ENCODE measurements at places on chromosomes 6 and 20.

DNA sequence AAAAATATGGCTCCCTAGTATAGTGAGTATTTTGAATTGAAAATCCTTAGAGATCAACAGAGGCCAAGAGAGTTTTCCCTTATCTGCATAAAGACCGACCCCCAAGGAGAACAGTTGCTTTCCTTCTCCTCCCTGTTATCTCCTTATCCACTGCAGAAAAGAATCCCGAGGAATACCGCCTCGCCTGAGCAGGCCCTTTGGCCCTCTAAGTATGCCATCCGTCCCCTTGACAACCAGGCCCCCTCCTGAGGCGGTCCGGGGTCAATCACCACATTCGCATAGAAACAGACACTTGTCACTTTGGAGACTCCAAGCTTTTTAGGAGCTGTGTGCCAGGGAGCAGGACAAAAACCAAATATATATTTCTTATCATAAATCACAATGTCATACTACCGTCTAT, 15.9 kb upstream of the GGTLC1 start:
- no peak for DNase-seq

DNA sequence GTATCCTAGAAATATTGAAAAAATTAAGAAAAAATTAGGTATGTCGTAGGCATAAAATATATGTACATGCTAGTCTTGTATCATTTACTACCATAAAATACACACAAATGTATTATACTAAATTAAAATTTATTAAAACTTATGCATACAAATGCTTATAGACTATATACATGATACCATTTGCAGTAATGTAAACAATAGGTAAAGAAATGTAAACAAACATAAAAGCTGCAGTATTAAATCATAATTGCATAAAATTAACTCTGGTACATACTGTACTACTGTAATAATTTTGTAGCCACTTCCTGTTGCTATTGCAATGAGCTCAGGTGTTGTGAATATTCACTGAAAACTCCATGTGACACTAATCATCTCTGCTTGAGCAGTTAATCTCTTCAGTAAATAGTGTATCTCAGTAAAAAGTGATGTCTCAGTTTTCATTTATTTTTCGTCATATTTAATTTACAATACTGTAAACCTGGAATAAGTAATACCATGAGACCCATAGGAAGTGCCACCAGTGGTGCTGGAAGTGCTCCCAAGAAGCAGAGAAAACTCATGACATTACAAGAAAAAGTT, 29.3 kb downstream of the RALGAPB start:
- DNase-seq = no peak

DNA sequence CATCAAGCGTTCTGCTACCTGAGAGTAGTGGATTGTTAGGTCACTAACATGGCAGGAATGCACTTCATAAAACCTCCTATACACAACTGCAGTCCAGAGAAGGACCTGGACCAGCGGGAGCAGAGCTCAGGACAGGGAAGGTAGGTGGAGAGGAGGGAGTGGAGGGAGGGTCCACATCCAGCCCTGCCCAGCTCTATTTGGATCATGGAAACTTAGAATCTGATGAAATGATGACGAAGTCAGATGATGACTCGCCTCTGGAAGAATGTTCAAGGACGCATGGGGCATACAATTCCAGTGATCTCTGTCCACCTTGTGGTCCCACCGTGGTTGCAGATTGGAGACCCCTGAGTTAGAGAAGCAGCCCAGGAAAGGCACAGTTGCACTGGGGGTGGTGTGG, 68.8 kb downstream of the CLIC5 start:
- no peak for DNase-seq

DNA sequence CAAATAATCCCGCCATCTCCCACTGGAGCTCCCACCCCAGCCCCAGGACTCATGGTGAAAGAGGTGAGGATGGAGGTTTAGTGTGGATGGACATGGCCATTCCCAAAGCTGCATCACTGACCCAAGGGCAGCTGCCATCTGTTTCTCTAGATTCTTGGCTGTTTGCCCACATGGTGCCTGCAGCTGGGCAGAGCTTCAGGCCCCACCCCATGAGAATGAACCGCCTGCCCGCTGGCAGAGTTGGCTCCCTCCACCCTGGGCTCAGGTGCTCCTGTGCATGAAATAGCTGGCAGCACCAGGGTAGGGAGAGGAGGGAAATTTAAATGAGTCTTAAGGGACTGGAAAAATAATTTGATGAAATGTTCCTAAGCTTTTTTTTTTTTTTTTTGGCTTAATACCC, 17.4 kb downstream of the SCML4 start:
- no peak for DNase-seq

- DNase-seq = no peak
Observed at GRCh38 chr6:47174502-47175023, 132.4 kb upstream of the ADGRF1 start.

DNA sequence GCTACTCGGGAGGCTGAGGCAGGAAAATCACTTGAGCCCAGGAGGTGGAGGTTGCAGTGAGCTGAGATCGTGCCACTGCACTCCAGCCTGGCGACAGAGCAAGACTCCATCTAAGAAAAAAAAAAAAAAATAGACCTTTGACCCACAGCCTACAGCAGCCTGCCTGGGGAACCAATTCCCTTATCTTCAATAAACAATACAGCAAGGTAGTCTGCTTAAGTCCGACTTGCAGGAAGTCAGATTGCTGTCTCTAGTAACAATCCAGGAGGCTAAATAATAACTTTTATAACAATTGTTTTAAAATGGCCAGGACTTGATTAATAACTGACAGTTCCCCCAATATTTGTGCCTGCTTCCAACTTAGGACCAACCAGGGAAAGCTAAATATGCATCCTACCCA, 13.3 kb upstream of the HLA-DRA start:
- DNase-seq = no peak

- no peak for DNase-seq
Observed at GRCh38 chr6:70725817-70726415, 58.2 kb downstream of the SMAP1 start.

GRCh38 chr6:26268659-26269402, 96.2 kb upstream of the BTN3A2 start:
- DNase-seq = no peak

DNA sequence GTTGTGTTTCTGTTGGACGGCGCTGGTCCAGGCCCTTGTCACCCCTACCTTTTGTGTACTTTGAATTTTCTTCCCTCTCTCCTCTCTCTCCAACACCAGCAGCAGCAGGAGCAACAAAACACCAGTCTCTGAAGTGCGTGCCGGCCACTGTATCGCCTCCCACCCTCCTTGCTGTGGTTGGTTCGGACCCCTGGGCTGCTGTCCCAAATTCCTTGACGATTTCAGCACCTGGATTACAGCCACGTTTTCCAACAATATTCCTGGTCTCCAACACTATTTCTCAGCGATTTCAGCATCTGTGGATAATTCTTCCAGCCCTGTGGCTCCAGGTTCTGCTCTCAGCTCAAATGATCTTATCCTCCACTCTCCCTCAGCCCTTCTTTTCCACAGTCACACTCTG, 11.8 kb downstream of the MAS1 start:
- no peak for DNase-seq

DNA sequence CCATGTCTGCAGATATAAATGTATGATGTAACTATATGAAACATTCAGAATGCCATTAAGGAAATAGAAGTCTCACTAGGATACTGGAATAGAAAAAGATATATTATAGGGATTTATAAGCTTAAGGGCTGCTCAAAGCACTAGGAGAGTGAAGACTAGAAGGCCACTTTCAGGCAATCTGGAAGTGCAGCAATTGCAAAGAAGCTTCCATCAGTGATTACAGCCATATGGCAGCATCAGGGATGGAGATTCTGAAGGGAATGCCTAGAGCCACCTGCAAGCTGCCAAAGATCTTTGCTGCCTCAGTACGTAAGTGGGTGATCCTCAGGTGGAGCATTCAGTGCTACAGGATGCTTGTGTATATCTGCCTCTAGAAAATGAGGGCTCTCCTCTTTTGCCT, 796.2 kb upstream of the EPHA7 start:
- DNase-seq = no peak

DNA sequence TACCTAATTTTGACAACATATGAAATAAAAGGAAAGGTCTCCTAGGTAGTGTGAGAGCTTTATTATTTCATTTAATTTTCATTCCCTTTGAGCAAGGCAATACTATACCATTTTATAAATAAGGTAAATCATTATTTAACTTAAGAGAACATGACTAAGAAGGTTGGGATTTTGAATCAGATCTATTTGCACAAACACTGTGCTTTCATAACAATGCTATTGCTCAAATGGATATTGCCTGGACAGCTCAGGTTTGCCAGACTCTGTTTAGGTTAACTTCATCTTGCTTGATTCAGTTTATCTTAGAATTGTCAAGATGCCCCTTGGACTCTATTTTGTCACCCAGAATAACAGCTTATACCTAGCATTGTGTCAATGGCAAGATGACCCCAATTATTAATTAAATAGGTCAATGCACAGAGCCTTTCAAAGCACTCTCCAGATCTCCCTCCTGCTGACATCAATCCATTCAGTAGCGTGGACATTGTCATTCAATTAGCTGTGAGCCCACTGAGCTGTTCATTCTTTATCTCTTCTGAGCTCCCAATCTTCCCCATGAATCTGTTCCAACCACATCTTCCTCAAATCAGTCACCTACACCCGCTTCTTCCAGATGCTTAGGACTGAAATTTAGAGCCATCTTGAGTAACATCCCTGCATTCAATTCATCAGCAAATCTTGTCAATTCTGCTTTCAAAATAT, 42.1 kb upstream of the TMEM30A start:
- DNase-seq = no peak

DNA sequence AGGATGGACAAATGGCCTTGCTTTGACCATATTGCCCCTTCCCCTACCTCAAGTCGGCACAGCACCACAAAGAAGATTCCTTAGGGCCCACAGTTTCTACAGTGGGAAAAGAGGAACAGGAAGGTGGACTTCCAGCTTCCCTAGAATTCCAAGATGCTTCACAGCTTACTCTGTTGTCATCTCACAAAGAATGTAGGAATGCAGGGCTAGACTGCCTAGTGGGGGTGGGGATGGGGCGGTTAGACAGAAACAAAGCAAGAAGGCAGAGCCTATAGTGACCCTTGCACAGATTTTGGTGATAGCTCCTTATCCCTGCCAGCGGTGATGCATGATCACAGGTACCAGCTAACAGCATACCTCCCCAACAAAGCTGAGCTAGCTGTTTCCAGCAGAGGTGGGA, 607.6 kb upstream of the MAN1A1 start:
- no peak for DNase-seq
